ENCODE measurements at places on chromosomes 11 and 22.

DNA sequence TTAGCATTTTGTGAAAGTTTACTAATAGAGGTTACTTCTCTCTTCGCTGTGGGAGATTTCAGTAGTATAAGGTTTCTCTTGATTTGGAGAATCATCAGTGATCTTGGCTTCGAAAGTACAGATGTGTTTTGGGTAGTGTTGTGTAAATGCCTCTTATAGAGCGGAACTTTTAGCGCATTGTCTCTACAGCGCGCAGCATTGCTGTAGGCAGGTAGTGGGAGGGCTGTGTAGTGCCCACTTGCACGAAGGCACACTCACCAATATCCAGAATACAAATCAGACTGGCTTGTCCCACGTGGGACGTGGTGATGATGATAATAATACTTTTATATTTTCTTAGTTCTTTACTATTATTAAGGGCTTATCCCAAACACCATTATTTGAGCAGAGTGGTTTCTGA lies 51.4 kb downstream of the FAM83F start:
- DNase-seq, result no peak

DNA sequence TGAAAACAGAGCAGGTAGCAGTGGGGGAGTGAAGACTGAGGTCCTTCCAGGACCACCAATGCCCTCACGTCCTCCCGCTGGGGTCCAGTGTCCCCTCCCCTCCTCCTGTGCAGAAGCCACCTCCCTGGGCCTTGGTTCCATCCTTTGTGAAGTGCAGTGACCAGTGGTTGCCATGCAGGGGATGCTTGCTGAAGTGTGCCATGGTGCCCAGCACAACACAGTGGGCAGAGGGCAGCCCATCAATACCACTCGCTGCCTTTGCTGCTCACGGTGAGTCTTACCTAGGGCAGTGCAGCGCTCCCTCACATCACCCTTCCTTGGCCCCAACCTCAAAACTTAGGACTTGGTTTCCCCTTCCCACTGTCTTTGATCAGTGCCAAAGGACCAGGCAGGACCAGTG lies 12.9 kb downstream of the MYEOV start:
- no peak for DNase-seq

DNA sequence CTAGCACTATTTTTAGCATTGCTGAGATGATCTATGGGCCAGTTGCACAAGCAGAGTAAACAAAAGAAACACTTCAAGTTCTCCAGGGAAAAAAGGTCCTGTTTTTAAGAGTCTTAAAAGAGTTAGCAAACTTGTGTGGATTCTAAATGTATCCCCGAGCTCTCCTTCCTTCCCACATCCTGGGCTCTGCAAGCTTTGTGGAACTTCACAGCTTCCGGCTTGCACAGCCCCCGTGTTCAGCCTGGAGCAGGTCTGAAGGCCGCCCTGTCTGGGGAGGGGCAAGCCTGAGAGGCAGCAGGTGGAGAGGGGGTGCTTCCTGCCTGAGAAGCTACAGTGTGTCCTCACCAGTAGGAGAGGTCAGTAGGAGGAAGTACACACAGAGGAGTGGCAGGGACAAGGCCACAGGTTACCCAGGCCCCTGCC lies 35.1 kb upstream of the SUSD2 start:
- DNase-seq, result no peak

DNA sequence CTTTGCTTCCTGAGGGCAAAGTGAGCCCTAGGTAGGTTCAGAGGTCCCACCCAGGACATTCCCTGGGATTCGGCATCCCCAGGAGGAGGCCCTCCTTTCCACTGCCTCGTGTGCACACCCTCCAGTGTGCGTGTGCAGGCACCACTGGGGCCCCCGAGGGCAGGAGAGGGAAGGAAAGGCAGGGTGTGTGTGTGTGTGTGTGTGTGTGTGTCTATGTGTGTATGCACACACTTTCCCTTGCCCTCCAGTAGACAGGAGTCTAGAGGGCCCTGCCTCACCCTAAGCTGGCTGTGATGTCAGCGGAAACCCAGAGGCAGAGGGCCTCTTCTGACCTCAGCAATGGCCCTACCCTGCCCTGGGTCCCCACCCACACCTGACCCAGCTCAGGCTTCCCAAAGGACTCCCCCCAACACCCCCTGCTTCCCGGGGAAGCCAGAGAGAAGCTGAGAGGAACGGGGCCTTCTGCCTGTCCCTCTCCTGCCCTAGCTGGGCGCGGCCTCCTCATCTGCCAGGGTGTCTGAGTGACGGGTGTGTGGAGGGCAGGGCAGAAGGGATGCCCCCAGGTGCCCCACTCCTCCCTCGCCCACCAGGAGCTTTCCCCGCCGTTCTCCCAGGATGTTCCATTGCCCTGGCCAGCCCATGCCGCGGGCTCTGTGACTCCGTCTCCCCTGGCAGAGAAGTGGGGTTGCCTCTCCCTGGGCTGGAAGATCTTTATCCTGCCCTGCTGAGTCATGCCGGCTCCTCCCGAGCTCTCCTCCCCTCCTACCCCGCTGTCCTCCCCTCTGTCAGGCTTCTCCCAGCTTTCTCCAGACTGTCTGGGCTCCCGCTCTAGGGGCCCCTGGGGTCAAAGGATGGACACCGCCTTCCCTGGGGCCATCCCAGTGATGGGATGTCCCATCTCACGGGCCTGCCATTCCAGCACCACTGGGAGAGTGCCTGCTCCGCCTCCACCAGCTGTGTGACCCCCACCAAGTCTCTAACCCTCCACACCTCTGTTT lies 6.0 kb upstream of the CLCF1 start:
- DNase-seq, result no peak

GRCh38 chr11:86753459-86753858 lies 46.9 kb upstream of the PRSS23 start:
- no peak for DNase-seq

All from stimulated activated CD4-positive, alpha-beta T cell treated with anti-CD3 and anti-CD28 coated beads, Interleukin-4, amount 100 ng/mL, for 1 hour (primary cell).